ENCODE measurements at places on chromosomes 3 and 15.

GRCh38 chr3:125019271-125019670, 36.5 kb downstream of the HEG1 start:
- no peak for DNase-seq

DNA sequence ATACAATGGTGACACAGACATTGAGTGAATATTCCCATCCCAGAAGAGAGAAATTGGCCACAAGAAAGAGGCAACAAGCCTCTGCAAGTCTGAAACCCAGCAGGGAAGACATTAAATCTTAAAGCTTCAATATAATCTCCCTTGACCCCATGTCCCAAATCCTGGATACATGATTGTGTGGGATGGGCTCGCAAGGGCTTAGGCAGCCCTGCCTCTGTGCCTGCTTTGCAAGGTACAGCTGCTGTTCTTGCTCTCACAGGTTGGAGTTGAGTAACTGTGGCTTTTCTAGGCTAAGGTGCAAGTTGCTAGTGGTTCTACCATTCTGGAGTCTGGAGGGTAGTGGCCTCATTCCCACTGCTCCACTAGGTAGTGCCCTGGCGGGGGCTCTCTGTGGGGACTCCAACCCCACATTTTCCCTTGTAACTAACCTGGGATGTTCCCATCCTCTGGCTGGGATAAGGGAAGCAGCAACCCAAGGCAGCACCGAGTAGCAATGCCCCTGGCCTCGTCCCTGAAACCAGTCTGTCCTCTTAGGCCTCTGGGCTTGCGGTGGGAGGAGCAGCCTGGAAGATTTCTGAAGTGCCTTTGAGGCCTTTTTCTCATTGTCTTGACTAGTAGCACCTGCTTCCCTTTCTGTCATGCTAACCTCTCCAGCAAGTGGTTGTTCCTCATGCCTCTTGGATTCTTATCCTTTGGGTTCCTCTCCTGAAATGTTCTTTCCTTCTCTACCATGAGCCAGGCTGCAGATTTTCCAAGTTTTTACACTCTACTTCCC, 90.0 kb downstream of the FAM174B start:
- no peak for DNase-seq

GRCh38 chr3:48918388-48919214, at the start of gene ARIH2:
ARIH2 (plus strand) TSS chr3:48918842; CDS start chr3:48927559, 8,717 bp downstream.
- peak; percentile 97 for DNase-seq

- no peak for DNase-seq
These were observed 1.3 kb downstream of the B3GALNT1 start for GRCh38 chr3:161103776-161104385.

DNA sequence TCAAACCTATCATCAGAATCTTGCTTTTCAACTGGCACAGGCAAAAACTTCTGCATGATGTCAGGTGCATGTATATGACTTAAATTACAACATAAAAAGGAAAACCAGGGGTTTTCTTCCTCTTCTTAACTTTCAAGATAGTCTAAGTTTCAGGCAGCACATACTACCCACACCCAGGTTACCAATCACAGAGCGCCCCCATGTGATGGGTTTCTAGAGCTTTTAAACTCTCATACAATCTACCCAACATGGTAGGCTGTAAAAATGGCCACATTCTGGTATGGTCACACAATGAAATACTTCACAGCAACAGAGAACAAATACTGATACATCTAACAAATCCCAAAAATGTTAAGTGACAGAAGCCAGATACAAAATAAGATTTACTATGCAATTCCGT, 7.4 kb downstream of the MESD start:
- no peak for DNase-seq

GRCh38 chr3:71244826-71245488, 338.6 kb downstream of the FOXP1 start:
- DNase-seq: peak; percentile 32

DNA sequence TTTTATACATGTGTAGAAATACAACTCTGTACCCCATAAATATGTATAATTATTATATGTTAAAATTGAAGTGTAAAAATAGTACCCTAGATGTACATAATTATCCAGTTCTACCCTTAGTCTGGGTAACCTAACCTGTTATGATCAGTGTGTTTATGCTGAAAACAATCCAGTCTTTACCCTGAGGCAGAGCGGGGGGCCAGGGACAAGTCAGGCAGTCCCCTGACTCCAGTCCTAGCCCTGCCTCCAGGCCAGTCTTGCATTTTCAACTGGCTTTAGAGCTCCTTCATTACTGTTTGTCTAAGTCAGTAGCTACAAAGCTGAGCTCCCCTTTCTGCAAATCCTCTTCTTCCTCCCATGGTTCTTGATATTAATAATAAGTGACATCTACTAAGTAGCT, 3.1 kb downstream of the MESD start:
- no peak for DNase-seq

DNA sequence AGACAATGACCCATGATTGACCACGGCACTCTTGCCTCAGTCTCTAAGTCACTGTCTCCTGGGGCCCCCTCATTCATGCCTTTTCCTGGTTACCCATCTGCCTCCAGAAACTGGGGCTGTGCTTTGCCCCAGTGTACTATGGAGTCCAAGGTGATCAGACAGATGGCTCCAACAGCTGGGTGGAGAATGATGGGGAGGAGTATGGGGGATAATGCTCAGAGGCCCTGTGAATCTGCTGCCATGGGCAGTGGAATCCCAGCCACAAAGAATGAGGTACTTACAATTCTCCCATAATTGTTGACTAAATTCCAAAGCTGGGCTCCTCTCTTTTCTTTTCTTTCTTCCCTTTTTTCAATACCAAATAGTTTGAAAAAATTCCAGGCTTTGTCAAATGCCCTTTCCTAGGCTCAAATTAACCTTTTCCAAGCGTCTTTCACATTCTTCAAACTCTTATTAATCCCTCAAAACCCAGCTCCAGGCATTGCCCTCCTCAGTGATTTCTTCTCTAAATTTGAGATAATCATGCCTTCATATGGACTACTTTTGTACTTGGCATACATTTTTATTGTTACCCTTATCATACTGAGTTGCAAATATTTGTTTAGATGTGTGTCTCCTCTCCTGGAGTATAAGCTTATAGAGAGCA, 148.5 kb upstream of the ICE2 start:
- no peak for DNase-seq

GRCh38 chr3:123469323-123469995, 20.6 kb upstream of the ADCY5 start:
- DNase-seq: no peak

DNA sequence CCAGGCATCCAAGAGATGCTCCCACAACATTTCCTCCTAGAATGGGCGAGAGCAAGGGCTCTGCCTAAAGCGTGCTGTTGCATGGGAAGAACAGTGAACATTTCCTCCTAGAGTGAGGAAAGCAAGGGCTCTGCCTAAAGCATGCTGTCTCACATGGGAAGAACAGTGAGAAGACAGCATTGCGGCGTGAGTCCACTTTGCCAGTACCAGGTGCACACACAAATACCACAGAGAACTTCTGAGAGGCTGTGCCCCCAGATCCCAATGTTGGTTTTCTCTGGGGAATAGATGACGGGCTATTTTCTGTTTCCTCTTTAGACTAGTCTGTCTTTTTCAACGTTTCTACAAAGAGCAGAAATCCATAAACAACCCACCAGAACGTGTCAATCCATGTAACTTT, 142.9 kb downstream of the LRRK1 start:
- DNase-seq: no peak

DNA sequence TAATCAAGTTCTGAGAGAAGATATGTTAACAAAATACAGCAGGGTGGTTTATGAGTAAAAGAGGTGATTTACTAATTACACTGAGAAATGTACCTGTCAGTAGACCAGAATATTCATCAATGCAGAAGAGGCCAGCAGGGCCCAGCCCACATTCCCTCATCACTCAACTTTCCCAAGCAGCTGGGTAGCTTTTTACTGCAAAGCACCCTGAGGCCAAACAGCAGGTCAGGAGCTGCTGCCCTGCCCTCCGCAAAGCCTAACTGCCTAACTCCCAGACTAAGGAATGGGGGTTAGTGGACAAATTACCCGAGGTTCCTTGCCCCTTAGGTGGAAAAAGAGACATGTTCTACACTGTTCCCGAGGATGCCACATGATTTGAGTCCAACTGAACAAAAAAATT, 108.2 kb downstream of the TBL1XR1 start:
- no peak for DNase-seq

DNA sequence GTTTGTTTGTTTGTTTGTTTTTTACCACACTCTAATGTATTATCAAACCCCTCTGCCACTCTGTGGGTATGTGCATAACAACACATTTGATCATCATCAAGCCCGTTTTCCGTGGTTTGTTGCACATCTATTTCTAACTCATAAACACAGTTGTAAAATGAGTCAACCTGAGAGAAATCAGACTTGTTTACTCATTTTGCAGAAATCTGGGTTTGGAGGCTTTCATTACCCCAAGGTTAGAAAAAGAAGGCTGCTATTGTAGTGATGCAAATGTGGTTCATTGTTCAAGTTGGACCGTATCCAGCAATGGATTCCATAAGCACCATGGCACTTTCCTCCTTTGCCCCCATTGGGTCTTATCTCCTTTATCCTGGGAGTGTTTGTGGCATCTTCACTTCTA, 353.2 kb upstream of the SOX2 start:
- DNase-seq: no peak

- DNase-seq: no peak
These were observed 769.5 kb downstream of the GRM7 start for GRCh38 chr3:7630351-7630911.

DNA sequence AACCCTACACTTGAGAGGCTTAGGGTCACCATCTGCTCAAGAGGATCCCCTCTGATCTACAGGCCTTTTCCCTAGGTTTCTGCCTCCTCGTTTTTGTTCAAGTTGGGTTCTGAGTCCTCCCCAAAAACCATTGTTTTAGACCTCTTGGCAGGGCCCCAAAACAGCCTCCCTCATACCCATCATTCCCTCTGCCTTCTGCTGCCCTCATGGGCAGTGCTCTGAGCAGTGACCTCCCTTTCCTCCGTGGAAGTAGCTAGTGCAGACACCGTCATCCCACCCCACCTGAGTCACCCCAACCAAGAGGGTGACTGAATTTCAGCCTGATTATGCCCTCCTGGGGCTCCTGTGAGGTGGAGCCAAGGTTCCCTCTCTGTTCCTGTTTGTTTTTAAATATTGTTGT, 92.0 kb downstream of the RBPMS2 start:
- DNase-seq: no peak

GRCh38 chr3:35383719-35384555, 255.4 kb upstream of the ARPP21 start:
- no peak for DNase-seq

GRCh38 chr3:31392568-31392967, 140.2 kb upstream of the STT3B start:
- no peak for DNase-seq

DNA sequence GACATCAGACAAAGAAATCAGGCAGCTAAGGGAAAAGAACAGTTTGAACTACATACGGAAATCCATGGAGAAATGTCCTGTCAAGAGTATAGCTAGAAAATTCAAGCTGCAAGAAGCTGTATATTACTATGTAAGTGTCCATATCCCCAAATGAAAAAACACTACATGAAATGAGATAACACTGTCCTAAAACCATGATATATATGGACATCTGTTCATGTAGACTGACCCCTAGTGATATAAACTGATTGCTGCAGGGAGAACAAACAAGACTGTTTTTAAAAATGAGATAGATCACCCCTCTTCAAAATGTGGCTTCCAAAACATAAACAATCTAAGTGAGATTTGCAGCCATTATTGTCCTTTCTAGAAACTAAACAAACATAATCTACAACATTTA, 985.6 kb downstream of the EPHA3 start:
- DNase-seq: peak; percentile 12

DNA sequence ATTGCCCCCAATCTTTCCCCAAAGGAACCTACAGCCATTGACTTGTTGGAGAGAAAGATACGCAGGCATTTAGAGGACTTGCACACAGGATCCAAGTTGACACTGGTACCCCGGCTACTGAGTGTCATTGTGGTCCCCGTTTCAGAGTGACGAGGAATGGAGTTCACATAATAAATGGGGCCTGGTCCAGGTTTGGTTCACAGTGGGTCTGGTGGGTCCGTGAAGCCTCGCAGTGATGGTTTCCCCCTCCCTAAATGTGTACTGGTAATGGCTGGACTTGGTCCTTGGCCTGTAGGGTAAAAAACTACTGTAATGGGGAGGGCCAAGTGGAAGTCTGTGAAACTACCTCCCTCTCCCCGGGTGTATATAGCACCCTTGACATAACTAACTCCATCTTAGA, 232.1 kb upstream of the LYSMD4 start:
- no peak for DNase-seq

GRCh38 chr3:69252631-69253030, 130.2 kb upstream of the LMOD3 start:
- no peak for DNase-seq

GRCh38 chr3:22732641-22733040, 470.5 kb upstream of the UBE2E2 start:
- no peak for DNase-seq

DNA sequence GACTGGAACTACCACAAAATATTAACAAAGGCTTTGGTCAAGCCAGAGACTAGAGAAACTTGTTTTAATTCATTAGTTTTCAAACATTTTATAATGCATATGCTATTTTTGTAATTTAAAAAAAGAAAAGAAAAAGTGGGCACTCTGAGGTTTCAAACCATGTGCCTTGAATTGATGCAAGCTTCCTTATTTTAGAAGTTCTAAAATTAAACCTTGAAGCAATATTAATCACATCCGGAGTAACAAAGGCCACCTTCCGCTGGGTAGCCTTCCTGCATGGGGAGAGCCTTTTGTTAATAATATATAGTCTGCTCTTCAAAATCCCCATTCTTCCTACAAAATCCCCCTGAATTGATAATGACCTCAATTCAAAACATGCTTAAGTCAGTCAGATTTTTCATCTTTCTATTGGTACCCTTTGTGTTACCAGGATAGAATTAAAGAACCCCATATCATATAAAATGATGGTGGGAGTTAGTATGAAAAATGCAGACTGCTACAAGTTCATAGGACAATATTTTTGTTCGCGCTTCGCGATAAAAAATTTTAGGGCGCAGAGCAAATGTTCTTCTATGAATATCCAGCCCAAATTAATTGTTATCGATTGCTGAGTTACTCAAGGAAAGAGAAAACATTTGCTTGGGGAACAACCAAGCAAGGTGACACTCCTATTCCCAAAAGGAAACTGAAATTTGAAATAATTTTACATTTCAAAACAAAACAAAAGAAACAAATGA, 30.6 kb downstream of the LDHAL6B start:
- no peak for DNase-seq

DNA sequence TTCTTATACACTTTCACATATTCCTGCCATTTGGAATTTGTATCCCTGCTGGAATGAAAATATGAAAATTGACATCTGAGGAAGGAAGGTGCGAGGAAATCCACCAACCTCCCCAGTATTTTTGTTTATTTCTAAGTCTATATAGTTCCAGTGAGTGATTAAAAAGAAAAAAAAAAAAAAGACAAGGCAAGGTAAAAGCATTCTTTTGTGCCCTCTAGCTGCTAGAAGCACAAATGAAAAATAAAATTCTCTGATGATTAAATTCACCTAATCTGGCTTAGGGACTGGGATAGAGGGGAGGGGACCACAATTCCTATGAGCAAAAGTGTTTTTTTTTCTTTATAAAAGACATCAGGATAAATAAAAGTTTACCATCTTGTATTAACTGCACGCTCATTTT, 370.9 kb downstream of the NR2F2 start:
- no peak for DNase-seq

GRCh38 chr3:197381371-197381770, 83.0 kb upstream of the DLG1 start:
- no peak for DNase-seq

- DNase-seq: no peak
These were observed 252.5 kb downstream of the ISL2 start for GRCh38 chr15:76588811-76589747.
